ENCODE measurements at places on chromosomes 7 and 10.

DNA sequence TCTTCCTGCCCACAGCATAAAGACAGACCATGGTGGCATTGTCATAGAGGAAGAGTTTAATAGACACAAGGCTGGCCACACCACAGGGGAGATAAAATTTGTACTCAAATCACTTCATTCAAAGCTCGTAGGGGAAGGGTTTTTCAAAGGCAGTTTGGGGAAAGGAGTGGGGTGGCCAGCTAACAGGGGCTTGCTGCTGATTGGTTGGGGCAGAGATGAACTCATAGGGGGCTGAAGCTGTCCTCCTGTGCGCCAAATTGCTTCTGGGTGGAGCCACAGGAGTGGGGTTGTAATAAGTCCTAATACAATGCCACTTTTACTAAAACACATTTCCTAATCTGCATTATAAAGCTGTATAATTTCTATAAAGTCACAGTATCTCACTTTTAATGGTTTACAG lies 22.5 kb downstream of the PDZD8 start:
- no peak for DNase-seq

GRCh38 chr7:130063036-130063435 lies 7.3 kb upstream of the KLHDC10 start:
- DNase-seq, result peak; percentile 49

DNA sequence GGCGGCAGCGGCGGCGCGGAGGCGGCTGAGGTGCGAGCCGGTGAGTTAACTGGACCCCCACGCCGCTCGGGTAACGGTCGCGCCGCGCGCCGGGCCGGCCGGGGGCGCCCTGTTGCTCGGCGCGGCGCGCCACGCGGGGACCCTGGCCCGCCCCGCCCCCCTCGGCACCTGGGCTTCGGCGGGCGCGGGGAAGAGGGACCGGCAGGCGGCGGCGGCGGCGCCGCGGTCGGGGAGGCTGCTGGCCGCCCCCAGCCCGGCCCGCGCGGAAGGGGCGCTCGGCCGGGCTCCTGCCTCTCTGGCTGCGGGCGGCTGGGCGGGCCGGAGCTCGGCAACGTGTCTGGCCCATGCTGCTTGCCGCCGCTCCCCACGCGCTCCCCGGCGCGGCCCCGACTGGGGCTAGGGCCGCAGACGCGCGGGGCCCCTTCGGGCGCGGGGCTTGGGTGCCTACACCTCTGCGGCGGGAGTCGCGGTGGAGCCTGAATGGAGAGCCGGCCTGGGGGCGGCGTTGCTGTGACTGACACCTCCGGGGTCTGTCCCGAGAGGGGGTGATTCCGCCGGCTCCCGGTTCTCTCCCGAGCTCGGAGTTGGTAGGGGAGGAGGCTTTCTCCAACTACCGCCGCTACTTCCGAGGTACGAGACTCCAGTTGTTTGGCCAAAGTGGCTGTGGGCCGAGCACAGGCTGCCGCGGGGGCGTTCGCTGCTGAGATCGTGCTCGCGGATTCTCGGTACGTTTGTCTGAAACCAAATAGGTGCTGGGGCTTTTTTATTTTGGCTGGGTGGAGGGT lies 494 bp downstream of the PALS2 start:
- DNase-seq, result peak; percentile 74

DNA sequence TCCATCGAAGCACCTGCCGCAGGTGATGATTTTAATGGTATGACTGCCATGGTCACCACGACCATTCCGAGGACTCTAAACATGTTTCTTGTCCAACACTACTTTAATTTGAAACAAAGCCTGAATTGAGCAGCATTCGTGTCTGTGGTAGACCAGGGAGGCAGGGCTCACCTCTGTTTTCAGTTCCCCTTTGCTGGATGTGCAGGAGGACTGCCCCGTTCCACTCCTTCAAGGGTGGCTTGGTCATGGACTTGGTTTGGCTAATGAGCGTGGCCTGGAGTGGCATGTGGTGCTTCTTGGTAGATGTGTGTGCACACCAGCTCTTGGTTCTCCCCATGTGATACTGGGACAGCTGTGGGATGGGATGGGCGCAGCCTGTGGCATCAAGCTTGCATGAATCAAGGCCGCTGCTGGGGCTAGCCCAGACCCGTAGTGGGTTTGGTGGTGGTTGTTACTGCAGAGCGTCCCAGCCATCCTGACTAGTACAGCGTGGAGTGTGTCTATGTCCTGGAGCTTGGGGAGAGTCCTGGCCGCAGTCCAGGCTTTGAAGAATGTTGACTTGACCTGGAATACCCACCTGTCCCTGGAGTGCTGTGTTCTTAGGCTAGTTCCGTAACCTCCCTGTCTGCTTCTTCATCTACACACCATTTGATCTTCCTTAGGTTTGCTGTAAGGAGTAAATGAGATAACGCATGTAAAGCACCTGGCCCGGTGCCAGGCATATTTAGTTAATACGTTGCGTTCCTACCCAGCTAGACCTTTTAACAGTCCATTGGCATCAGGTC lies 34.8 kb downstream of the MGMT start:
- DNase-seq, result no peak

- DNase-seq, result no peak
These were observed 221.3 kb downstream of the DNAJB6 start for GRCh38 chr7:157558061-157558460.

DNA sequence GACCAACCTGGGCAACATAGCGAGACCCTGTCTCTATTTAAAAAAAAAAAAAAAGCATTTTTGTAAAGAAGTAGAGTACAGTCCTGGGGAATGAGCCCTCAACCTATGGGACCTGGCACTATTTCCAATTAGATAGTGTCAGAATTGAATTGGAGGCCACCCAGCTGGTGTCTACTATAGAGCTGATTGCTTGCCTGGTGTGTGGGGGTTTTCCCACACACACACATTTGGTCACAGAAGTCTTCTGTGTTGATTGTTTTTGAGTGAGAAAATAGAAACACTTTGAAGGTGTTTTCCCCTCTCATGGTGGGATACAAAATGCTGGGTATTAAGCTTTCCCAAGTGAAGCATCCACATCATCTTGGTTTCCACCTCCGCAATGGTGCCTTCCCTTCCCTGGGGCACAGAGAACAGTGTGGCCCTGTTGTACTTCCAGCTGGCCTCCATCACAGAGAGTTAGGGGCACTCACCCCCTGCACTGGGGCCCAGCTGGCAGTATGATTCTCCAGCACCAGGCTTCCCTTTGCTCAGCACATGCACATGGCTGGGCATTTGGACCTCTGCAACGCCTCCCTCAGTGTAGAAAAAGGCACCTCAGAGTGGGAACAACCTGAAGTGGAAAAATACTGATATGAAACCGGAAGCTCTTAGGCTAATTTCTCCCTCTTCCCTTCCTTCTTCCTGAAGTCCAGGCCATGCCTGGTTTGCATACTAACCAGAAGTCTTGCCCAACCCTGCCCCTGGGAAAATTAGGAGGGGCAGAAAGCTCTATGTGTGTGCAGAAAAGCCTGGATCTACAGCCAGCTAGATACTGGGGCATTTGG lies 10.7 kb upstream of the NFKB2 start:
- DNase-seq, result no peak

DNA sequence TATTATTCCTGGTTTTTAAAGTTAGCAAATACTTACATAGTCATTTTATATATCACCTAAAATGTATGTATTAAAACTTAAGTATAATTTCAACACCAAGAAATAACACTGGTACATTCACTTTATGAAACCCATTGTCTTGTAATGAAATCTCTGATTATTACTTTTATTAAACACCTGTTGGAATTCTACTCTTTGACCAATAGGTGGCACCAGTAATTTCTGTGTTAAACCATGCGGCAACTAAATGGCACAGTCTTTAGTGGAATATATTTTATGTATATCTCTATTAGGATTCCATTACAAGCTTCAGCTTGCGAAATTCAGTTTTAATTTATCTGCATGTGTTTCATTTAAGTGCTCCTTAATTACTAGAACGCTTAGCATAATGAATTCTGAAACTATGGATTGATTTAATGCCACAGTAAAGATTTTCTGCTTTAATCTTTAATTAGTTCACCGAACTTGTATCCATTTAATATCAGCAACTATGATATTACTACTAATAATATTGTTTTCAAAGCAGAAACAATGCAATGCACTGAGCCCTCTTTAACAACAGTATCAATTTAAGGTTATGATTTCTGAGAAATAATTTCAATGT lies 181.3 kb downstream of the MAGI2 start:
- peak; percentile 71 for DNase-seq

- DNase-seq, result no peak
These were observed 258.0 kb upstream of the HABP2 start for GRCh38 chr10:113294868-113295267.

GRCh38 chr7:3336042-3336665 lies 35.1 kb downstream of the SDK1 start:
- DNase-seq, result peak; percentile 62

GRCh38 chr10:10096296-10096695 lies 921.4 kb upstream of the CELF2 start:
- no peak for DNase-seq

GRCh38 chr7:53350241-53350640 lies 314.8 kb downstream of the POM121L12 start:
- peak; percentile 35 for DNase-seq

- DNase-seq, result no peak
These were observed 896.9 kb upstream of the PHF14 start for GRCh38 chr7:10076660-10077300.

DNA sequence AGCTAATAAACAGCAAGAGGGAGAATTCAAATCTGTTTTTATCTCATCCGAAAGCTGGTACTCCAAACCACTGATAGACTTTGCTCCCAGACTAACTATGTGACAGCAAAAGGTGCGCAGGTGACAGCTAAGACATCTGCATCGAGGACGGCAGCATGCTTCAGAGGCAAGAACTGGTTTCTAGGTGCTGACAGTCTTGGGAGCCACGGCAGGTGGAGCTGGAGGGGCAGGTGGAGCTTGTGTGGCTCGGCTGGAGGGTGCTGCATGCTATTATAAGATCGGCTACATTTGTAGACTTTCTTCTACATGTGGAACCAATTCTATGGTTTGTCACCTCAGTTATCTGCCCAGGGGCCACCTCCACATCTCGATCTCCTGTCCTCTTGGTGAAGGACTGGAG lies 21.8 kb upstream of the MMP21 start:
- DNase-seq, result no peak

DNA sequence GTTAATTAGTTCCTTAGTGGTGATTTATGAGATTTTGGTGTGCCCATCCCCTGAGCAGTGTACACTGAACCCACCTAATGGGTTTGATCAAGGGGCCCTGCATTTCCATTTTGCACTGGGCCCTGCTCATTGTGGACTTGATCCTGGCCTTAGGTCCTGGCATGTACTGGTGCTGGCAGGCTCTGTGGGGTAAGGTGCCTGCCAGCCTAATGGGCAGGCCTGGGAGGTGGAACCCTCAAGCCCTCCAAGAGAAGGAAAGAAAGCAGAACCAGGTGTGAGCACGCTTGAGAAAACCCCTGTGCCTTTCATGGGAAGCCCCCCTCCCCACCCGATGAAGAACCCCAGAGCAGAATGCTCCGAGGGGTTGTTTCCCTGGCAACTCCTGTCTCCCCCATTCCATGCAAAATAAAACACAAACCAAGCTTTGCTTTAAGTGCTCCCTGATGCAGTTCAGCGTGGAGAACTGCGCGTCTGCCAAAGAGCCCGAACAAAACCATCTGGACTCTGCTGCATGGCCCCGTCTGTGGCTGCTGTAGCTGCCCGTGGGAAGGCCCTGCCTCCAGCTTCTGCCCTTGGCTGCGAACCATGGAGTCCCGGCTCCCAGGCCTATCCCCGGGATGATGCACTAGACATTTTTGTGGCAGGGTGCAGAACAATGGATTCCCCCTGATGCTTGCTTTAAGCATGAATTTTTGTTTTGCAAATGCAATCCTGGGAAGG lies 123.3 kb downstream of the PRPF18 start:
- DNase-seq, result no peak

GRCh38 chr7:86939197-86939814 lies 120.1 kb downstream of the ELAPOR2 start:
- peak; percentile 85 for DNase-seq

- DNase-seq, result no peak
These were observed 66.5 kb downstream of the UNCX start for GRCh38 chr7:1298931-1299885.

- DNase-seq, result peak; percentile 53
These were observed 3.3 kb upstream of the SUN1 start for GRCh38 chr7:828793-829561.

DNA sequence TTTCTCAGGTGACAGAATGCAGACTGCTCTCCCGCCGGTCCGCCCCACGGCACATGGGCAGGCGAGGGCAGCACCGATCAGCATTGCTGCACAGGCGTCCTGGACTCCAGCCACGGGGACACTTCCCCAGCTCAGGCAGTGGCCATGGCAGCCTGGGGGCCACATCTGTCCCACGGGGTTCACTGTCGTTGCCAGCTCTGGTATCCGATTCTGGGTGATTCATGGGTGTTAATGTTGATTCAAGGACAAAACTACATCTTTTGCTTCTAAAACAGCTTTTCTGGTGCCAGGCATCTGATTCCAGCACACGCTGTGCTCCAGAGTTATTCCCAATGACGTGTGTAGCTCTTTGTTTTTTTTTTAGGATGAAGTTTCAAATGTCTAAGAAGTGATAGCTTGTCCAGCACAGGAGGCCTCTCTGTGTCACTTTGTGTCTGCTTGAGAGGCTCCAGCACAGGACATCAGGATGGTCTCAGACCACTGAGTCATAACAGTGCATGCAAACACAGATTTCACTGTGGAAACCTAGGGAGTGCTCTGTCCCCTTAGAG lies 218.0 kb downstream of the WDR37 start:
- DNase-seq, result no peak

DNA sequence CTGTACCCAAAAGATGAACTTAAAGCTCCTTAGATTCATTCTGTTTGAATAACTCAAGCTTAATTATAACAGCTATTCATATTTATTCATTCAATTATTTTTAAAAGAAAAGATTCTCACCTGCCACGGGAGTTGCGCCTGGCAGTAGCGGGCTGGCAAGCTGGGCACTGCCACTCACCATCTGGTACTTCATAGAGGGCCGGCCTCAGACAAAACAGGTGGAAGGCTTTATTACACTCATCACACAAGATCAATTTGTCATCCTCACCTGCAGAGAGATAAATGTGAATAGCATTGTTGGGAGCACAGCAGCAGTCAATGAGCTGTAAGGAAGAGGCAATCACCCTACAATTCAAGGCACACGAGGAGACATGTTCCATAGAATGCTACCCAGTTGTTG lies 15.8 kb downstream of the FZD9 start:
- DNase-seq, result peak; percentile 78

DNA sequence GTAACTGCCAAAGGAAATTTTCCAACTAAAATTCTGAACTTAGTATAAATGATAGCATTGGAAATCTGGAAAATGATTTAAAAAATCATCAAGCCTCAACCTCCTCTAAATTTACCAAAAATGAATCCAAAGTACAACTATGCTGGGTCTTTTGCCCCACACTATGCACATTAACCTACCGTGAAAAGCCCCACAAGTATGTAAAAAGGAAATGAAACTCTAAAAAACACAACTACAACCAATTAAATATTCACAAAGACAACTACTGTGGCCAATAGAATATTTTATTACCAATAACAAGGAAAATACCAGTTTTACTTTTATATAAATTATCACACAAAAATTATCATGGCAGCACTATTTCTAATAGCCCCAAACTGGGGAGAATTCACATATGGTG lies 19.3 kb downstream of the EIF3A start:
- no peak for DNase-seq
